ENCODE measurements at places on chromosomes 2 and 18.

DNA sequence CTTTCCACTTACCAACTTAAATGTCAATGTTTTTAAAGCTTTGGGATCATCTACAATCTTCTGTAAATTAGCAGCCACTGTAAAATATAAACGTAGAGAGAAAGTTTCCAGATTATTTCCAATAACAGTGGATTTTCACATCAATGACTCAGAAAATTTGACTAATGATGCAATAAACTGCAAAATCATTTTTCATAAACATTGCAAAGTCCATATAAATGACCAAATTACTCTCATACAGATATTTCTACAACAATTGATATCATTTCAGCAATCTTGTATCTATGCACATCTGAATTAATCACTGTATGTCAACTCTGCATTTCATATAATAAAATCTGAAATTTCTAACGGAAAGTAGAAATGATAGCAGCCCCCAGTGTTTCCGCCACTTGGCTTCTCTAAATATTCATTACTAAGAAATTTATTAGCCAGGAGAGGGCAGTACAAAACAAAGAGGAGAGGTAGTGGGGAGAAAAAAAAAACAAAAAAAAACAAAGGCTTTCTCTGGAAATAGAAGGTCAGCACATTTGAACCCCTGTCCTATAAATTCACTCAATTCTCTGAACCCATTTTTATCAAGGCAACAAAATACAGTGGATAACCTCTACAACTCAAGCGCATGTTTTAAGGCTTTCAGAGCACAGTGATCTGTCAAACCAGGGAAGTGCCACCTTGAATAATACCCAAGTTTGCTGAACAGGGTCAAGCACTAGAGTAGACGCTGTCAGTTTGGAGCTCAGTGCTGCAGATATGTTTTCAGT, 282.6 kb downstream of the STK39 start:
- no peak for DNase-seq

GRCh38 chr2:1731963-1732768, 12.1 kb downstream of the PXDN start:
- no peak for DNase-seq

DNA sequence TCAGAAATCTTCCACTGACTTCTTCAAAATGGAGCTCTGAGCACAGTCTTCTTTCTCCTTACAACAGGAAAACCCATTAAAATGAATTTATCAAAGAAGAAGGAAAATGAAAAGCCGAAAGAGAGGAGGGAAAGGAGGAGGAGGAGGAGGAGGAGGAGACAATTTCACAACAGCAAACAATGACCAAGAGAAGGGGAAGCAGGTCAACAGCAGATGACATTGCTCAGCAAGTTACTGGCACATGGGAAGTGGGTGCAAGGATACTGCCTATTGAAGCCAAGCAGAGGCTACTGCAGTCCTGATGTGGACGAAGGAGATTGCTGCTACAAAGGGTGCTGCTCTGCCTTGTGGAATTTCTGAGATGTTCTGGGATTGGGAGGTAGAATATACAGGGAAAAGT, 268.2 kb upstream of the FBXO11 start:
- no peak for DNase-seq

- no peak for DNase-seq
Observed at GRCh38 chr2:151991010-151991409, 107.8 kb downstream of the CACNB4 start.

- DNase-seq, result no peak
Observed at GRCh38 chr18:58046794-58047555, 2.9 kb downstream of the NEDD4L start.

GRCh38 chr2:182072861-182073260, 87.2 kb downstream of the PPP1R1C start:
- no peak for DNase-seq

GRCh38 chr2:194062401-194062800, 1594.6 kb upstream of the SLC39A10 start:
- DNase-seq, result no peak

GRCh38 chr18:21915546-21915945, 175.0 kb downstream of the MIB1 start:
- no peak for DNase-seq

- no peak for DNase-seq
Observed at GRCh38 chr2:58633613-58634365, 392.7 kb upstream of the FANCL start.

- DNase-seq, result no peak
Observed at GRCh38 chr2:35199298-35199697, 1156.3 kb upstream of the CRIM1 start.

DNA sequence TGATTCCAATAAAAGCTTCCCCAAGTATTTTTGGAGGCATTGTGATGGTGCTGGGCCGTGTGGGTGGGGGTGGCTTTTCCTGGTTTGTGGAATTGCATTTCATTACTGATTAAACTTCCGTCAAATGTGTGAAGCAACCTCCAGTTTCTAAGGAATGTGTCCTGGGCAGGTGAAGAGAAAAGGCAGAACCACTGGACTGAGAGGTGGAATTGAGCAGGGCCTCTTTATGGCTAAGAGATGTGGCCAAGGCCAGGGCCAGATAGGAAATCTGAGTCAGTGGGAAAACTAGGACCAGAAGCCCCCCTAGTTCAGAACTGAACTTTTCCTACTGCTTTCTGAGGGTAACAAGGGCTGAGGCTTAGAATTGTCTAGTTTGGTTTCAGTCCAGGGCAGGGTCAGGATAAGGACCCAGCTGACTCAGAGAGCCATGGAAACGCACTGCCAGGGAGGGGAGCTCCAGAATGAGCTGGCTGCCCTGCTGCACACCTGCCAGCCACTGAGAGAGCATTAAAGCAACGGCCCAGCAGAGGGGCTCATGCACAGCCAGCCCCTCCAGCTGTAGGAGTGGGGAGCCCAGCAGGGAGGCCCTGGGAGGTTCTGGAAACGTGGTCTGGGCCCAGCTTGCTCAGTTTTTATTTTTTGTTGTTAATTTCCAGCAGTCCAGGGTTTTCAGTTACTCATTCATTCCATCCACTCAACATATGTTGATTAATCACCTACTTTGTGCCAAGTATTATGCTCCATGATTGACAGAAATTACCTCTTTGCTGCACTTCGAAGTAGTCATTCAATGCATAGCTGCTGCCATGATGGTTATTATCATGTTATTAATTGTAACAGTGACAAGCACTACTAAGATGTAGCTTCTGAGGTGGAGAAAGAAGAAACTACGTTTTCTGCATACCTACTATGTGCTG, 156.1 kb downstream of the MSH2 start:
- DNase-seq, result no peak

GRCh38 chr18:41324020-41324791, 630.8 kb upstream of the PIK3C3 start:
- DNase-seq, result no peak

DNA sequence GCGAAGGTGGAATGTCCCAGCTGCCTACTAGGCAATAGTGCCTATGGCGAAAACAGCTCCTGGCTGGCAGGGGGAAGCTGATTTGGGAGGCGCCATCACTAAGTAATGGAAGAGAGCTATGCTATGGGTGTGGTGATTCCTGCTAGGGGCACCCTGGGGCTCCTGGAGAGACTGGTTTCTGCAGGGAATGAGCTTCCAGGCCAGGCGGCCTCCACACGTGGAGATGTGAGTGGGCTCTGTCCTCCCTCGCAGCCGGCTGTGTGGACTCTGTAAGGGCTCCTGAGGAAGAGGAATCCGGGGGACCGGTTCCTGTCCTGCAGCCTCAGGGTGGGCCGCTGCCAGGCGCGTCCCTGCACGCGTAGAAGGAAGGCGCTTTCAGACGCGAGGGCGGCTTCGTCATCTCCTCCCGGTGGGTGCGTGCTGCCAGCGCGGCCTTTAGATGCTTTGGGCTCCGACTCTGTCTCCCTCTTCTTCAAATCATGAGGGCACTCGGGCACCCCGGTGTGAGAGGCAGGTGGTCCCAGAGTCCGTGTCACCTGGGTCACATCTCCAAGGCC, 55.5 kb upstream of the ANKRD62 start:
- no peak for DNase-seq

- no peak for DNase-seq
Observed at GRCh38 chr2:204544961-204545860, at the start of gene PARD3B. PARD3B (plus strand) TSS chr2:204545475; CDS start chr2:204546000, 525 bp downstream.

DNA sequence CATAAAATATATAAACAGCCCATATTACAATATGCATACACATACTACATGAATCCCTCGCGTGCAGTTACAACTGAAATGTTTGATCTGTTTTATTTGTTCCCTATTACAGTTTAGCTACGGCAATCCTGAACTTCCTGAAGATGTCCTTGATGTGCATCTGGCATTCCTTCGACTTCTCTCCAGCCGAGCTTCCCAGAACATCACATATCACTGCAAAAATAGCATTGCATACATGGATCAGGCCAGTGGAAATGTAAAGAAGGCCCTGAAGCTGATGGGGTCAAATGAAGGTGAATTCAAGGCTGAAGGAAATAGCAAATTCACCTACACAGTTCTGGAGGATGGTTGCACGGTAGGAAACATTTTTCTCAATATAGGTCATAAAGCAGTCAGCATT, 36.4 kb downstream of the COL3A1 start:
- no peak for DNase-seq

DNA sequence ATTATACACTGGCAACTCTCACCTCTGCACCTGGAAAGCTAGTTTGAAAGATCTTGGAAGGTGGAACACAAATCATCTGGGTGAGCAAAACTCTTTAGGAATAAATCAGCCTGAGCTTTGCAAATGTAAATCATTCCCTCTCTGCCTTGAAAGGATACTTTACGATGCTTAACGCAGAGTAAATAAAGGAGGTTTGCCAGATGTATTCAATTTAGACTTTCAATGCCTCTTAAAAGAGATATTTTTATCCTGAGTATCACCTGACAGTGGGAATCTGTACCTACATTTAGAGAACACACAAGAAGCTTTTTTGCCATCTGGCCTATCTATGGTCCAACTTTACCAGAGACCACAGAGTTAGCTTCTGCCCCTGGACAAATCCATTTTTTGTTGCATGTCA, 983.2 kb upstream of the CDH2 start:
- DNase-seq, result no peak

GRCh38 chr2:2581331-2582159, 250.5 kb upstream of the MYT1L start:
- DNase-seq, result no peak

GRCh38 chr2:133600266-133600928, 32.1 kb upstream of the NCKAP5 start:
- no peak for DNase-seq

DNA sequence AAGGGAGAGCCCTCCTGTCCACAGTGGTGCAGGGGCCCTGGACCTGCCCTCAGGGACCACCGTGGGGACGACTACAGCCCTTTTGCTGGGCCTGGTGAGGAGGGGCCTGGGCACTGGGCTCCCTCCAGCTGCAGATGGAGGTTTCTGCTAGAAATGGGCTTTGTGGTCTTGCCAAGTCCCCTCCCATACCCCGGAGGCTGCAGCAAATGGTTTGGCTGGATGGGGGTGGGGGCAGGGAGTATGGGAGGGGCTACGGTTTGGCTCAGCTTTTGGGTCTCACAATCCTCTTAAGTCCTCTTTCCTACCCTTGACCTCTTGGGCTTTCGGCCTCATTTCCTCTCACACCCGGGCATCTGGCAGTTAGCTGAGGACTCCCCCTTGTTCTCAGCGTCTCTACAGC, 21.7 kb downstream of the TET3 start:
- no peak for DNase-seq

DNA sequence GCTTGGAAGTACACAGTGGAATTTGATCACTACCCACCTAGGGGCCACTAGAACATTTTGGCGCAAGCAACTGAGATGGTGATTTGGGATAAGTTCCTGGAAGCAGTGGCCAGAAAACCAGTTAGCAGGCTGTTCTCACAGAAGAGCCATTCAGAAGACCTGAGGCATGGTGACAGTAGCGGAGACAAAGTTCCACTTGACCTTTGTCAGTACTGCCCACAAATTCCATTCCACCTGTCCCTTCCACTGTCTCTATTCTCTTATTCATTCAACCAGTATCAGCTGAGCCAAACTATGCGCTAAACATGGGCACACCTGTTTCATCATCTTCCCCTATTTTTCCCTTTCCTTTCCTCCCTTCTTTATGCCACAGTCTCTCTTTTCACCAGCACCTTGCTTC, 59.2 kb upstream of the PPP1CB start:
- DNase-seq, result no peak

Data from stimulated activated CD8-positive, alpha-beta memory T cell treated with anti-CD3 and anti-CD28 coated beads, Interleukin-7, amount 100 ng/mL, for 1 hour (primary cell).